ENCODE measurements at places on chromosomes 2 and 18. TPM values are rescaled to one million over a fixed set of nuclear protein-coding genes. Genes with fewer than 3 reads are reported as not detected.

DNA sequence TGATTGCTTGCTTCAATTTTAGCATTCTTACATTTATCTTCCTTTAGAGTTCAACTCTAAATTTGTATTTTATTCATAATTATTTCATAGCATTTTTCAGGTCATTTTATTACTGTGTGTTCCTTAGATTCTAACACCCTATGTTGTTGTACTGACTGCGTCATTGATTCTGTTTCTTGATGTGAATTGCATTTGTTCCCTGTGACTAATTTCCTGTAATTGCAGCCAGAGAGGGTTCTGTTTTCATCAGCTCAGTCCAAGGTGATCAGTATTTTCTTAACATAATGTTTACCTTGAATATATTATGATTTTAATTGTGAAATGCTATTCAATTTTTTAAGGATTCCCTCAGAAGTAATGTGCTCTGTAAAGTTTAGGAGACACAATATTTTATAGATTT, 970.2 kb upstream of the PIK3C3 start:
- no peak for DNase-seq
- H3K36me3 ChIP-seq, result no peaks in the 10 kb centered on the region
- H3K4me1 ChIP-seq, result no peaks in the 10 kb centered on the region

DNA sequence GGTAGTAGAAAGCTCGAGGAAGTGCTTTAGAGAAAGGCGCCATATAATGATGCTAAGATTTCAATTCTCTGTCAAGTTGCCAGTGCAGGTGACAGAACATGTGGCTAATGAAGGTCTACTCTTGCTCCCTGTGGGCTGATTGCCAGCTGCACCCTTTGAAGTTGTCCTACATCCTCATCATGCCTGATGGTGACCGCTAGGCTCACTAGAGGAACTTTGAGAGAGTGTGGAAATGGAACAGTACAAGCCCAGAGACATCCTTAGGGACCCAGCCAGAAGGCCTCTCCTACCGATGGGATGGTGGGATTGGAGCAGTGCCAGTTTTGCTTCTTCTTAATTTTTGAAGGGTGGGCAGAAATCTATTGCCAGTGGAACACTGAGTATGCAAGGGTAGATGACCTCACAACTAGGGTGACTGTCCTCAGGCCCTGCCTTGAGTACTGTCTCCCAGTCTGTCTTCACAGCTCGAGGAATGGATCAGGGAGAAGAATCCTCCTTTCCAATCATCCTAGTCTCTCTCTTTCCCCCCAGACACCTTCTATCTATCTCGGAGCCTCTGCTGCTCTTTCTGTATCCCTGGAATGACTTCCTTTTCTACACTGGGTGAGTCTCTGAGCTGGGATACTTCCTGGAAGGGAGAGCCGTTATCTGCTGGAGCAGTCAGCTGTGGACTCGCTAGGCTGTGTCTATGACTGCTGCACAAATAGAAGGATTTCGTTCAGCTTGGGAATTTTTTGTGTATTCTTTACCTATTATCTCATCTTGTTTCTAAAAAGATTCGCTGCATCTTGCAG, 33.5 kb downstream of the LGALSL start:
- no peaks in the 10 kb centered on the region for H3K4me1 ChIP-seq
- peak; percentile 21 for DNase-seq
- no peaks in the 10 kb centered on the region for H3K27me3 ChIP-seq
- H3K27ac ChIP-seq, result no peak overlapping the region

SERPINB4 gene
- total RNA-seq, result not detected

FHL2 gene
- total RNA-seq, result 1,049 TPM

SFT2D3 gene
- 6.9 TPM for total RNA-seq

BMP10 gene
- not detected for total RNA-seq

DNA sequence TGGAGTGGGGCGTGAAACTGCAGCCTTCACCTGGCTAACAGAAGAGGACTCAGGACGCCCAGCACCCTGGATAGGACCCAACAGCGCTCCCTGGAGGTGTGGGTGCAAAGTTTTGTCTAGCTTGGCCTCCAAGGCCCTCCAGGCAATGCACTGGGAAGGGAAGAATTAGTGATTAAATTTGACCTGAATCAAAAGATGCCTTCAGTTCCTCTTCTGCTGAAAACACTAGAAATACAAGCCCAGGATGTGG, 779 bp upstream of the TRIB2 start:
- H3K4me3 ChIP-seq, result peak overlapping the region; percentile 78
- peak; percentile 81 for DNase-seq
- no peaks in the 10 kb centered on the region for H3K36me3 ChIP-seq
- H3K4me1 ChIP-seq, result peaks cover 3% of the 10 kb centered on the region
- H3K27me3 ChIP-seq, result no peaks in the 10 kb centered on the region
- no peak overlapping the region for H3K27ac ChIP-seq

- no peaks in the 10 kb centered on the region for H3K36me3 ChIP-seq
- DNase-seq, result no peak
- no peaks in the 10 kb centered on the region for H3K27me3 ChIP-seq
- H3K27ac ChIP-seq, result no peak overlapping the region
- H3K4me3 ChIP-seq, result no peak overlapping the region
These were observed 24.0 kb downstream of the DTNA start for GRCh38 chr18:34734056-34734455.

DNA sequence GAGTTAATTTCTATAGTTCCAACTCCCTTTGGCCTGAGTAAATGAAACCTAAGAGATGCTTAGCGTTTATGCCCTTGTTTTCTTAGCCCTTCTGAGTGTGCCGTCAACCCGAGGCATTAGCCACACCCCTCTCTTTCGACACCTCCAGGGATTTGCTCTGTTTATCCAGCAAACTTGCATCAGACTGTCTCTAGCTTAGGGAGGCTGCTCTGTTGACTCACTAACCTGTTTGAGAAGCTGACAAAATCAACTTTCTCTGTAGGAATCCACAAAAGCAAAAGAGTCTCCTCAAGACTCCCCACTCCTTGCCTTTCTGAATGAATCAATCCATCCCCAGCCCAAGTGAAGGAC, 317.6 kb downstream of the TNS1 start:
- no peak overlapping the region for H3K27ac ChIP-seq
- peaks cover 8% of the 10 kb centered on the region for H3K4me1 ChIP-seq
- H3K4me3 ChIP-seq, result no peak overlapping the region
- no peaks in the 10 kb centered on the region for H3K27me3 ChIP-seq
- no peaks in the 10 kb centered on the region for H3K36me3 ChIP-seq

C18orf54 gene
- total RNA-seq, result 2.1 TPM

TRPM8 gene
- total RNA-seq, result not detected

DNA sequence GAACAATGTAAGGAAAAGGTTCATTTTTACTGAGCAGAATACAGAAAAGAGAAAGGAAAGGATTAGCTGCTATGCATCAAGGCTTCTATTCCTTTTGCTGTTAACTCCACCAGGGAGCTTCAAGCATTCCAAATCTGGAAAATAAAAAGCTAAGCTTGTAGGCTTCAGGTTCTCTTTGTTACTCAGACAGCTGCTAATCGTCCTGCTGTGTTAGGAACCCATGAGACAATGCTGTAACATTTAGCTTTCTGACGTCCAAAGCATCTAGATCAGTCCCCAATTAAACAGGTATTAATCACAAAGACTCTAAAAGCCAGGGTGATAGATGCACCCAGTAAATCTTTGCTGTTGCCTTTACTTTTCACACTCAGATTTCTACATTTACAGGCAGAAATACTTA, 103.8 kb downstream of the EPHA4 start:
- no peak overlapping the region for H3K27ac ChIP-seq
- H3K27me3 ChIP-seq, result no peaks in the 10 kb centered on the region
- no peak for DNase-seq
- H3K4me3 ChIP-seq, result no peak overlapping the region

- H3K27me3 ChIP-seq, result no peaks in the 10 kb centered on the region
- no peaks in the 10 kb centered on the region for H3K4me1 ChIP-seq
- no peak overlapping the region for H3K4me3 ChIP-seq
- no peak overlapping the region for H3K27ac ChIP-seq
- H3K36me3 ChIP-seq, result no peaks in the 10 kb centered on the region
These were observed 209.9 kb downstream of the ARL4C start for GRCh38 chr2:234286956-234287355.

GRCh38 chr2:197932374-197932773, 128.0 kb downstream of the PLCL1 start:
- no peak for DNase-seq
- H3K27me3 ChIP-seq, result no peaks in the 10 kb centered on the region
- no peaks in the 10 kb centered on the region for H3K4me1 ChIP-seq
- H3K36me3 ChIP-seq, result no peaks in the 10 kb centered on the region

DNA sequence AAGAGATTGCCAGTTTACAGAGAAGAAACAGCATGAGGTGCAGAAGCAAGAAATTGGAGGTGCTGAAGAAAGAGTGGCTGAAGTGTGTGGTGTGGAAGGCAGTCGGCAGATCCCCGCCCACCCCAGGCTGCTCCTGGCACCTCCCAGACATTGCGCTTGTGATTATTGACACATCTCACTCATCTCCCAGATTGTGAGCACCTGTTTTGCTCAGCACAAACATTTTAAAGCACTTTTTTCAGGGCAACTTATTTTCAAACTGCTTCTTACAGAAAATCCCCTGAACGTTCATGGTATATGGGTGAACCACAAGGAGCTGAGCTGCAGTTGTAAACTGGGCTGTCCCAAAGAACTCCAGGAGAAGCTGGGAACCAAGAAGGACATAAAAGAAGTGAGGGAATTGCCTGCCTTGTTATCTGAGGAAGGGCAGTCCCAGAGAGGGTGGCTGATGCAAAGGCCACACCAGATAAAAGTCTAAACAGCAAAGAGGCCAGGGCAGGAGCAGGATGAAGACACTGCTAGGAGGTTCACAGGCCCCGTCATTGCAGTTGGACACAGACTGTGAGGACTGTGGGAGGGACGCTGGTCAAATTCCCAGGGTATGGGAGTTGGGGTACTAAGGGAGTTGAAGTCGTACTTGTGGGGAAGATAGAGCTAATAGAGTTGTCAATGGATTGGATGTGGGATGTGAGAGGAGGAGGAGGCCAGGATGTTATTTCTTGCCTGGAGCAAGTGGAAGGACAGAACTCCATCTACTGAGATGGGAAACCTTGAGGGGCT, 65.1 kb downstream of the INPP4A start:
- H3K27ac ChIP-seq, result no peak overlapping the region
- H3K4me3 ChIP-seq, result no peak overlapping the region
- DNase-seq, result no peak
- peaks cover 15% of the 10 kb centered on the region for H3K4me1 ChIP-seq

DNA sequence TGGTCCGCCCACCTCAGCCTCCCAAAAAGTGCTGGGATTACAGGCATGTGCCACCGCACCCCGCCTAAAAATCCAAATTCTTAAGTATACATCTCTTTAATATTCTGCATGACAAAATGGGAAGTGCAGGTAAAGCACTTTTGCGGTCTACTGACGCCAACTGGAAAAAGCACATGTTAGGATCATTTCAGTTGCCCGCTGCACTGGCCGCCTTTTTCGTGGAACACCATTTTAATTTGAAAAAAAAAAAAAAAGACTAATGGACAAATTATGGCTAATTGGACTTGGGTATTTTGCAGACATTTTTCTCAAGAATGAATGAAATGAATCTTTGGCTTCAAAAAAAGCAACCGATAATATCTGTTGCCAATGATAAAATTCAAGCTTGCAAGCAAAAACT, 129.3 kb upstream of the GPC1 start:
- no peak for DNase-seq
- H3K4me3 ChIP-seq, result no peak overlapping the region
- no peaks in the 10 kb centered on the region for H3K4me1 ChIP-seq
- no peaks in the 10 kb centered on the region for H3K27me3 ChIP-seq

- no peak for DNase-seq
- no peaks in the 10 kb centered on the region for H3K36me3 ChIP-seq
- H3K27me3 ChIP-seq, result no peaks in the 10 kb centered on the region
- H3K4me1 ChIP-seq, result peaks cover 3% of the 10 kb centered on the region
- H3K4me3 ChIP-seq, result no peak overlapping the region
- no peak overlapping the region for H3K27ac ChIP-seq
These were observed 39.1 kb downstream of the LRRC30 start for GRCh38 chr18:7269942-7270341.

- H3K27me3 ChIP-seq, result no peaks in the 10 kb centered on the region
- H3K27ac ChIP-seq, result no peak overlapping the region
- no peak overlapping the region for H3K4me3 ChIP-seq
- H3K36me3 ChIP-seq, result no peaks in the 10 kb centered on the region
These were observed 11.0 kb downstream of the ANKRD12 start for GRCh38 chr18:9147440-9148202.

- no peak for DNase-seq
- no peaks in the 10 kb centered on the region for H3K36me3 ChIP-seq
- no peak overlapping the region for H3K27ac ChIP-seq
- no peak overlapping the region for H3K4me3 ChIP-seq
These were observed 87.3 kb downstream of the MALT1 start for GRCh38 chr18:58758606-58759005.

GRCh38 chr18:7598167-7599047, 31.3 kb downstream of the PTPRM start:
- no peaks in the 10 kb centered on the region for H3K27me3 ChIP-seq
- H3K27ac ChIP-seq, result no peak overlapping the region
- no peak overlapping the region for H3K4me3 ChIP-seq
- peaks cover 1% of the 10 kb centered on the region for H3K4me1 ChIP-seq

ROCK1 gene
- total RNA-seq, result 45.2 TPM

DNA sequence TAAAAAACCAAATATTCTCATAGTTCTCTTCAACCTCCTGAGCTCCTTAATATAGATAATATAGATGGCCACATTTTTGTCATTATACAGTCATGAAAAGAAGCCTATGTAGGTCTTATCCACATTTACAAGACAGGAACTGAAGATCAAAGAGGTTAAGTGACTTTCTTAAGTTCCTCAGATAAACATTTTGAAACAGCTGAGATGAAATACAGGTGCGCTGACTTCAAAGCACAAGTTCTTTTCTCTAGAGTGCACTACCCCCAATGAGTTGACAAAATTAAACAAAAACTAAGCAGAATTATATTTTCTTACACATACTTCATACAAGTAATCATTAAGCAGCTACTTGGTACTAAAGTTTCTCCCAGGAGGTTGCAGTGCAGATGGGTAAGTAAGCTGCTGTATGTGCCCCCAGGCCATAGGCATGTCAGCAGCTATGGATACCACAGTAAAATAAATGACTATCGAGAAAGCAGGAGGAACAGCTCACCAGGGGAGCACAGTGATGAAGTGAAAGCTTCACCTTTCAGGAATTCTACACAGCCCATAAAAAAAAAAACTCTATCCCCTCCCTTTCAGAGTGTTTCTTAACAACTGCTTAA, 199.8 kb downstream of the DPP10 start:
- H3K4me3 ChIP-seq, result no peak overlapping the region
- H3K27me3 ChIP-seq, result no peaks in the 10 kb centered on the region
- no peaks in the 10 kb centered on the region for H3K4me1 ChIP-seq
- no peak overlapping the region for H3K27ac ChIP-seq
- H3K36me3 ChIP-seq, result no peaks in the 10 kb centered on the region

DNA sequence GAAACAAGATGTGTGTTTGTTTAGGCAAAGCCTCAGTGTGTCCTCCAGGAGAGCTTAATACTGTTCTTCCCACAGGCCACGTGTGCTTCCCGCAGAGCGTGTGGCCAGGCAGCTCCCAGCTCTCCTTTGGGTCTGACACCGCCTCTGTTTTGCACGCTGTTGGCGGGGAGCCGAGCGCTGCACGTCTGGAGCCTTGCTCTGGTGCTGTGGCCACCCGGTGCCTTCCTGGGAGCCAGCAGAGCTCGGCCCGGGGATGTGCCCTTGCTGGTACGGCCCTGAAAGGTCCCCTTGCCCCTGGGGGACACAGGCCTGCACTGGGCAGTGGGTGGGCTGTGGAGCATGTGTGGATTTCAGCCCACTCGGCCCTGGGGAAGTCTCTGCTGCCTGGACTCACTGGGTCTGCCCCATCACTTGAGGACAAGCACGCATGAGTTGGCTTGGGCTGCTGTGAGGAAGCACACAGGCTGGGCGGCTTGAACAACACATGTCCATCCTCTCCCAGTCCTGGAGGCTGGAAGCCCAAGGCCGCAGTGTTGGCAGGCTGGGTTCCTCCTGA, 160.7 kb upstream of the HDAC4 start:
- H3K27ac ChIP-seq, result no peak overlapping the region
- H3K4me3 ChIP-seq, result no peak overlapping the region
- no peaks in the 10 kb centered on the region for H3K27me3 ChIP-seq
- no peaks in the 10 kb centered on the region for H3K36me3 ChIP-seq

Data from ovary (tissue), 10 donors.